ENCODE measurements at places on chromosomes 11 and 22.

DNA sequence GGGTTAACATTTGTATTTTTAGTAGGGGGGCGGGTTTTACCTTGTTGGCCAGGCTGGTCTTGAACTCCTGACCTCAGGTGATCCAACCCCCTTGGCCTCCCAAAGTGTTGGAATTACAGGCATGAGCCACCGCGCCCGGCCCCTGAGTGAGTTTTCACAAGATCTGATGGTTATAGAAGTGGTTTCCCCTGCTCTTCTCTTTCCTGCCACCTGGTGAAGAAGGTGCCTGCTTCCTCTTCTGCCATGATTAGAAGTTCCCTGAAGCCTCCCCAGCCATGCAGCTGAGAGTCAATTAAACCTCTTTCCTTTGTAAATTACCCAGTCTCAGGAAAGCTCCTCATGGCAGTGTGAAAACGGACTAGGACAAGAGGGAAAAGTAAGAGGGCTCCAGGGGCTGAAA, 259.1 kb upstream of the PLET1 start:
- no peak for DNase-seq

DNA sequence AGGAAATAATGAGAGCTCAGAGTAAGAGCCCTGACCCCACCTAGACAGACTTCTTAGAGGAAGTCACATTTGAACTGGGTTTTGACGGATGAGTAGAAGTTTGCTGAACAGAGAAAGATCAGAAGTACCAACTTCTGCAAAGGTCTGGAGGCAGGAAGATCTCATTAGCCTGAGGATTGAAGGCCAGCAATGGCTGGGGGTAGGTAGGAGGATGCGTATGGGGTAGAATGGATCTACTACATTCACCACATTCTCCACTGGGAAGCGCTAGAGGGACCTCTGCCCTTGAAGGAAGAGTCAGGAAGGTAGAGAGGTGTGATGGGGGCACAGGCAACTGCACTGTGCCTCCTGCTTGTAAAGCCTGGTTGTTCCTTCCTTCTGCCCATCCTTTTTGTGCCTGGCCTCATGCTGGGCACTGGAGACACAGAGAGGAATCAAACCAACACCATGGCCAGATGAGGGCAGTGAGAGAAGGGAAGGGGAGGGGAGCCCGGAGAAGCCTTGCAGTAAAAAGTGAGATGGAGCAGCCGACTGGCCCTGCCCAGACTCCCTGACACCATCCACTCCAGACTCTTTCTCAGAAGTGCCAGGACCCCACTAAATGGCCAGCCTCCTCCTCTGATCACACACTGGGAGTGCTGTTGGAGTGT, 4.9 kb downstream of the TPBGL start:
- DNase-seq, result no peak

DNA sequence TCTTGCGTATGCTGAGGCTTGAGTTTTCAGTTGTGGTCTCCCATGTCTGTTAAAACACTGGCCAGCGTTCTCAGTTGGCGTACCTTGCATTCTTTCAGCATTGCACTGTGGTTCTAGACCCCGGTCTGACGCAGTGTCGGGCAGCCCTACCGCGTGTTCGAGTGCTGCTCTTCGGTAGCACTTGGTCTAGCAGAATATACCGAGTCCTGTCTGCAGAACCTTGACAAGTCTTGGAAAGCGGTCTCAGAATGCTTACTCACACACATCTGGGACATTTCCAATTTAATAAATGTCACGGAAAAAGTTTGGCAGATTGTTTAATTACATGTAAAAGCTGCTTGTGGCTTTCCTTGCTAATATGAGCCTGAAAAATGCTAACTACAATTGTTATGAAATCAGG, 32.6 kb downstream of the PPFIA1 start:
- DNase-seq, result peak; percentile 75

DNA sequence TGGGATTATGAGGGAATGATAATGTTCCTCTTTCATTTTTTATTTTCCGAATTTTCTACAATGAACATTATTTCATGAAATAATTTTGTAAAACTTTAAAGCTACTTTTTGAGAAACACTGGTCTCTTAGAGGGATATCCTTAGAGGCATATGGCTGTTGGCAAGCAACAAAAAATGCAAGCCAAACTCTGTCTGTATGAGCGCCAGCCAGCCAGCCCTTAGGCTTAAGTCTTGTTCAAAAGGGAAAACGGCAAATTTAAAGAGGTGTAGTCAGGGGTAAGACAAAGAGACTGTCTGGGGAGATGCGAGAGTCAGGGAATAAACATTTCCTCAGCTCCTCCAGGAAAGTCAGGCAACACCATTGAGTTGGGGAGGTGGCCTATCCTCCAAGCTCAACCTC, 22.5 kb downstream of the ASCC2 start:
- DNase-seq, result no peak

DNA sequence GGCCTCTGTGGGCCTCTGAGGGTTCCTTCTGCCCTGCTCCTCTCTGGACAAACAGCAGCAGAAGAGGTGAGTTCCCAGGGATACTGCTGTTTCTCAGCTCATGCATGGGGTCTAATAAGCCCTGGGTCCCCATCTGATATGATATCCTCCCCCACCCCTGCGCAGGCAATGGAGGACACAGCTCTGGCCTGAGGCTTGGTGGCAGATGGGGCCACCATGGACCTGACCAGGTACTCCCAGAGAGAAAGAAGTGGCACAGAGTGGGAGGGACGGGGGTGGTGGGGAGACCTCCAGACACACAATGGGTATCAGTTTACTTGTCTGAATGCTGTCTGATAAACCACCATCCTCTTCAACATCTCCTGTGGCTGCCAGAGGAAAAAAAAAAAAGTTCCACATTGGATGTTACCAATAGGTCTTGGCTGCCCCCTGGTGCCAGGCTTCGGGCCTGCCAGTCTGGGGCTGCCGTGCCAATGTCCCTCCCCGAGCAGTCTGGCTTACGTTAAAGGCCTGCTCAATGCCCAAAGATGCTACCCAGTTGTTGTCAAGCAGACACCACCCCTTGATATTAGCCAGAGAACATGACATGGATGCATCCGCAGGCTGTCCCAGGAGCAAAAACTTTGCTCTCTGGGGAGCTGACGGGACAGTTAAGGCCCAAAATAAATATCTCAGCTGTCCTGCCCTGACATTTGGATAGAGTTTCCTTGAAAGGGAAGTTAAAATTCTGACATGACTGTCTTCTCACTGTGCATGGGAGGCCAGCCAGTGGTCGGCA, 27.9 kb upstream of the ABCC8 start:
- peak; percentile 40 for DNase-seq

GRCh38 chr11:110085255-110085838, 7.8 kb upstream of the ZC3H12C start:
- no peak for DNase-seq

- DNase-seq, result peak; percentile 75
Observed at GRCh38 chr11:103234974-103235373, 125.7 kb downstream of the DYNC2H1 start.

DNA sequence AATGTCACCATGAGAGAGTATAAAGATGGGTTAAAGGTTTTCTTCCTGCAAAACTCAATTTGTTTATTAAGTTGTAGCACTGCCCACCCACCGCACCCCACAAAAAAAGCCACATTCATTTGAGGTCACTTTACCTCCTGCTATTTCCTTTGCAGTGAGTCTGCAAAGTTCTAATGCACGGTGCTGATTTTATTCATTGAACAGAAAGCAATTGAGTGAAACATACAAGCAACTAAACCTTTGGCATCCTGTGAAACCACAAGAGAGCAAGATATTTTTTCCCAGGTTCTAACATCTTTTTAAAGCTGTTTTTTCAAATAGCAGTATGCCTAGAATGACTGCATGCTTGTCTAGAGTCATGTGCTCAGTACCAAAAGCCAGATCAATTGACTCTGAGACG, 39.0 kb downstream of the RRAS2 start:
- peak; percentile 66 for DNase-seq

- DNase-seq, result no peak
Observed at GRCh38 chr11:115921986-115922385, 417.8 kb upstream of the CADM1 start.

DNA sequence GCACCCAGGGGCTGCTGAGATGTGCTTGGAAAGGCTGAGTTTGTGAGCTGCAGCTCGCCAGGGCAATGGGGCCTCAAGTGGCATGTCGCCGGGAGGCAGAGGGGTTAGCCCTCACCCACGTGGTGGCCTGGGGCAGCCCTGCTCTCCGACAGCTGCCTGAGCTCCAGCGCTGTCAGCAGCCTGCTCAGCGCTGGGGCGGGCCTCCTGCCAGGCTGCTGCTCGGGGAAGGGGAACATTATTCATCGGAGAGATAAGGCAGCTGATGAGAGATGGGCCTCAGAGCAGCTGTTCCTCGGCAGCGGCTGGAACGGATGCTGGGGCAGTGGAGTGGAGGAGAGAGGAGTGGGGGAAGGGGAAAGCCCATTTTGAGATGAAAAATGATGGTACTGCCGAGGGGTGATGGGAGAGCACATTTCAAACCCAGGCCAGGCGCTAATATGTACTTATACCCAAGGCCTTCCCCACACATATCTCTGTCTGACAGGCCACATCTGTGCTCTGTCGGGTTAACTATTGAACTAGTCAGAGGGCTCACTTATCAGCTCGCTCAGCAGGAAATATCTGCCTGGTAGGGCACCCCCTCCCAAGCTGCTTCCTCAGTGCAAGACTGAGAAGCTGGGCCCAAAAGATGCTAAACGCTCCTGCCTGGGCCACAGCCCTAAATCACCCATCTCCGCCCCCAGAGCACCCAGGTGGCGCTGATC, 79.5 kb downstream of the TIMP3 start:
- peak; percentile 77 for DNase-seq

GRCh38 chr11:23765682-23766252, 731.1 kb upstream of the LUZP2 start:
- DNase-seq, result peak; percentile 55

GRCh38 chr22:29245626-29246385, 22.0 kb downstream of the RHBDD3 start:
- peak; percentile 51 for DNase-seq

DNA sequence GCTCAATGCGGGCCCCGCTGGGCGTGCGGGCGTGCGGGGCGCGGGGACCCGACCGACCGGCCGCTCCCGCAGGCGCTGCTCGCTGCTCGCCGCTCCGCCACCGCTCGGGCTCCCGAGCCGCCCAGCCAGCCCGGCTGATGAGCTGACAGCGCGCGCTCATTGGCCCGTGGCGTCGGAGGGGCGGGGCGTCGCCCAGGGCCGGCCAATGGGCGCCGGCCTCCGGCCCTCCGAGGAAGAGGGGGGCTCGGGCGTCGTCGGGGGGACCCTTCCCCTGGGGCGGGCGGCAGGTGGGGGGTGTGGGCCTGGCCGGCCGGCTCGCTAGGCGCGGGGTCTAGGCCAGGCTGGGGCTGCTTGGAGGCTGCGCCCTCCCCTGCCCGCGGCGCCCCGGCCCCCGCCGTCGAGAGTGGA, at the start of gene SCUBE1:
TSS of gene SCUBE1 (minus strand) at position 111 of the 408 bp plus-strand sequence. CDS start 111 bp downstream, outside the sequence.
- DNase-seq, result peak; percentile 6

DNA sequence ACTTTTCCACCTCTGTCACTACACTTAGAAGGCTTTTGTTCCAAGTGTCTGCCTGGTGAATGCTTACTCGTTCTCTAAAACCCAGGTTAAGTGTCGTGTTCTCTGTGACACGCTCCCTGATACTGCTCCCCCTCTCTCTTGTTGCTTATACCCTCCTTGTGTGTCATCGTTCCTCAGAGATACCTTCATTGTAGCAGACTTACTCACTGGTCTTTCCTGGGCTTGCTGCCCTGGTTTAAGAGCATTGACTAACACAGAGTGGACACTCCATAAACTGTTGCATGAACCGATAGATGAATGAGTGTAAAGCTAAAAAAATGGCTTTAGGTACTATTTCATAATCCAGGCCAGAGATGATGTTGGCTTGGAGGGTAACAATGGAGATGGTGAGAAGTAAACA, 171.3 kb downstream of the GRIK4 start:
- peak; percentile 47 for DNase-seq

DNA sequence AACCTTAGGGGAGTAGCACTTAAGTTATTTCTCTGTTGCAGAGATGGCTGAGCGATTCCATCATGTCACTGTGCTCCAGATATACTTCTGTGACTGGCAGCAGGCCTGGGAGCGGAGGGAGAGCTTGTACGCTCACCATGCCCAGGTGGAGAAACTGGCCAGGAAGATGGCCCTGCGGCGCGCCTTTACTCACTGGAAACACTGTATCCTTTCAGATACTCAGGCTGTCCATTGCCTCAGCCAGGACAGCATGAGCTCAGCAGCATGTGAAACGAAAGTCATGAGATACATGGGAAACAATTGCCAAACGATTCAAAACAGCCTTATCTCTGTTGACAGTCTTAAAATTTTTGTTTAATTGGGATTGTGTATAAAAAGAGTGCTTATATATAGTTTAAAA, 78.9 kb downstream of the SFI1 start:
- DNase-seq, result no peak

- DNase-seq, result peak; percentile 10
Observed at GRCh38 chr22:35205961-35206360, 51.3 kb upstream of the HMGXB4 start.

- DNase-seq, result no peak
Observed at GRCh38 chr22:30305519-30305905, 16.2 kb upstream of the CASTOR1 start.

- no peak for DNase-seq
Observed at GRCh38 chr11:88507771-88508417, 170.4 kb upstream of the CTSC start.
